ENCODE measurements at places on chromosomes 3 and 15. TPM values are rescaled to one million over a fixed set of nuclear protein-coding genes. Genes with fewer than 3 reads are reported as not detected.
A peak's percentile ranks its signal among the peaks of the same experiment; 100 is the strongest.

Gene TRH
- total RNA-seq, result not detected

- no peak overlapping the region for H3K27ac ChIP-seq
- H3K4me3 ChIP-seq, result no peak overlapping the region
- DNase-seq, result no peak
- no peaks in the 10 kb centered on the region for H3K36me3 ChIP-seq
Measured at GRCh38 chr3:48650723-48651122, 12.0 kb downstream of the CELSR3 start.

DNA sequence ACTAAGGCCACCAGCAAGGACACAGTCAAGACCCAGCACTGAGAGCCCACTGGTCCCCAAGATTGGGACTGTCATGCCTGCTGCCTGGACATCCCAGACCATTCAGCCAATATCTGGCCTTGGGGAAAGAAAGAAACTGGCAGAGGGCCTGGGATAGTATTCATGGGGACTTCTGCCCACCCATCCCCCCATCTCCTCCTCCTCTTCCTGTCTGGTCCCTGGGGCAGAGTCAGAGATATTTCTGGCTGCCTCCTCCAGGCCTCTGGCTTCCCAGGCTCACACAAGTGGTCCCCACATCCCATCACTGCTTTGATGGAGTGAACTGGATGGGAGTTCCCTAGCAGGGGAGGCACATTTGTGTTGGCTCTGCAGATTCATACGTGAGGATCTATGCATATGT is 4.2 kb upstream of the RASL12 start:
- no peaks in the 10 kb centered on the region for H3K36me3 ChIP-seq
- H3K27ac ChIP-seq, result no peak overlapping the region
- peaks cover 39% of the 10 kb centered on the region for H3K4me1 ChIP-seq
- H3K27me3 ChIP-seq, result peaks cover 4% of the 10 kb centered on the region
- peak; percentile 27 for DNase-seq
- H3K4me3 ChIP-seq, result no peak overlapping the region

Gene SLC24A1
- total RNA-seq, result 3.6 TPM

Gene MEIS2
- total RNA-seq, result 50.3 TPM

DNA sequence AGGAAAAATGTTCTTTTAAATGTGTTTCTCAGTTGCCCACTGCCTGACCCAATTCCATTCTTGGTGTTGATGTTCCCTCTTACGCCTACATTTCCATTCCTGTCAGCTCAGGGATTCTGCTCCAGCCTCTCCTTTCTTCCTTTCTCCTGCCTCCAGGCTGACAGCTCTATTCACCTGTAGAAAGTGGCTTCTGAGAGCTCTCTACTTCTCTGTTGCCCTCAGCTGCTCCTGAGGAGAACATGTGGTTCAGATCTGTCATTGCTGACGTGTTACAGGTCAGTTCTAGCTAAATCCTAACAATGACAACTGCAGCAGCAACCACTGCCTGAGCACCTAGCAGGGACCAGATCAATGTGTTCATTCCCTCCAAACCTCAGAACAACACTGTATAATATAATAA is 144.9 kb upstream of the PLAAT1 start:
- H3K27me3 ChIP-seq, result no peaks in the 10 kb centered on the region
- H3K4me3 ChIP-seq, result no peak overlapping the region
- no peak for DNase-seq
- no peak overlapping the region for H3K27ac ChIP-seq
- H3K36me3 ChIP-seq, result no peaks in the 10 kb centered on the region

DNA sequence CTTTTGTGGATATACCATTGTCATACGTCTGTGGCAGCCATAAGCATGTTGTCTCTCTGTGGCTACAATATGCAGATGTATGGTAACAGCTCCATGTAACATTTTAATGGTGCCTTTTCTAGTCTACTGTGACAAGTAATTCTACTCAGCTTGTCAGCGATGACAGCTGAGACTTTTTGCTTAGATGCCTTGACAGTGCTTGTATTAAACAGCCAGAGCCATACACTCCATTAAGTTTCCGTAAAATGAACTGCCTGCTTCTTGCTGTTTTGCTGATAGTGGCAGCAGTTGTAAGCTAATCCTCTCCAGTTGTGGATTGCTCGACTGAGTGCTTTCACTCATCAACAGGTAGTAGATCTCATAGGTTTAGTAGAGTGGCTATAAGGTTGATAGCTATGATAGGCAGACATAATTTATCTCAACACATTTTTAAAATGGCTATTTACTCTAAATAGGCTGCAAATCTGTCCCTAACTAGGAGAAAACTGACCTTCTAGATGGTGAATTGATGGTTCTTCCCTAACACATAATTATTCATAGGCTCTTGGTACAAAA is 260.2 kb upstream of the NAALADL2 start:
- H3K27ac ChIP-seq, result no peak overlapping the region
- H3K36me3 ChIP-seq, result no peaks in the 10 kb centered on the region
- no peak overlapping the region for H3K4me3 ChIP-seq
- H3K4me1 ChIP-seq, result no peaks in the 10 kb centered on the region

- no peaks in the 10 kb centered on the region for H3K4me1 ChIP-seq
- H3K36me3 ChIP-seq, result no peaks in the 10 kb centered on the region
- no peak overlapping the region for H3K4me3 ChIP-seq
- peaks cover 33% of the 10 kb centered on the region for H3K27me3 ChIP-seq
- no peak overlapping the region for H3K27ac ChIP-seq
- no peak for DNase-seq
Measured at GRCh38 chr3:195820186-195820585, 8.5 kb upstream of the MUC4 start.

GRCh38 chr3:18743761-18744160 is 318.6 kb upstream of the SATB1 start:
- H3K27me3 ChIP-seq, result no peaks in the 10 kb centered on the region
- H3K4me3 ChIP-seq, result no peak overlapping the region
- H3K4me1 ChIP-seq, result no peaks in the 10 kb centered on the region

DNA sequence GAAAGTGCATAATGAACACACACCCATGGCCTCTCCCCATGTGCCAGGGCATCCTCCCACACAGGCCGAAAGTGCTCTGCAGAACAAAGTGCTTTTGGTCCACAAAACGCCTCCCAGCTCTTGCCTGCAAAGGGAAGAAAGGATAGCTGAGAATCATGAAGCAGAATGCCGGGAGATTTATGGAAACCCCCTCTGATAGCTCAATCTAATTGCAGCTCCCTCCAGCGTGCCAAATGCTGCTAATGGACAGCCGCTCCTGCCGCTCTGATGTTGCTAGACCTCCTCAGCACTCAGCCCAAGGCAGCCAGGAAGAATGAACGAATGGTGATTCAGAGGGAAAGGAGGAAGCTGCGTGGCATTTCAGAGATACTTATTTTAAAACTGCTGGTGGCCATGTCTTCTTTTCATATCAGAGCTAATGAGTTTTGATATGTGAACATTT is 145.3 kb downstream of the TJP1 start:
- H3K27ac ChIP-seq, result no peak overlapping the region
- H3K36me3 ChIP-seq, result no peaks in the 10 kb centered on the region
- DNase-seq, result peak; percentile 62
- H3K27me3 ChIP-seq, result no peaks in the 10 kb centered on the region
- H3K4me3 ChIP-seq, result no peak overlapping the region
- H3K4me1 ChIP-seq, result peaks cover 5% of the 10 kb centered on the region

DNA sequence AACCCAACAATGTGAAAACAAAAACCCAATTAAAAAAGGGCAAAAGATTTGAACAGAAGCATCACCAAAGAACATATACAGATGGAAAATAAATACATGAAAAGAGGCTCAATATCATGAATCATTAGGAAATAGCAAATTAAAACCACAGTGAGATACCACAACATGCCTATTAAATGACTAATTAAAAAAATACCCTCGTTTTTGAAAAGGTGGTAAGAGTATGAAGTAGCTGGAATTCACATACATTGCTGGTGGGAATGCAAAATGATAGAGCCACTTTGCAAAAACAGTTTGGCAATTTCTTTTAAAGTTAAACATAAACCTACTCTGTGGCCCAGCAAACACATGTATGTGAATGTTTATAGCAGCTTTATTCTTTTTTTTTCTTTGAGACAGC is 75.8 kb downstream of the B3GNT5 start:
- H3K36me3 ChIP-seq, result no peaks in the 10 kb centered on the region
- H3K27ac ChIP-seq, result no peak overlapping the region
- peak; percentile 17 for DNase-seq
- H3K4me3 ChIP-seq, result no peak overlapping the region
- no peaks in the 10 kb centered on the region for H3K4me1 ChIP-seq

GRCh38 chr3:5221701-5222100 is 34.2 kb downstream of the EDEM1 start:
- H3K4me1 ChIP-seq, result peaks cover 3% of the 10 kb centered on the region
- no peak overlapping the region for H3K4me3 ChIP-seq
- no peak for DNase-seq
- no peaks in the 10 kb centered on the region for H3K27me3 ChIP-seq

DNA sequence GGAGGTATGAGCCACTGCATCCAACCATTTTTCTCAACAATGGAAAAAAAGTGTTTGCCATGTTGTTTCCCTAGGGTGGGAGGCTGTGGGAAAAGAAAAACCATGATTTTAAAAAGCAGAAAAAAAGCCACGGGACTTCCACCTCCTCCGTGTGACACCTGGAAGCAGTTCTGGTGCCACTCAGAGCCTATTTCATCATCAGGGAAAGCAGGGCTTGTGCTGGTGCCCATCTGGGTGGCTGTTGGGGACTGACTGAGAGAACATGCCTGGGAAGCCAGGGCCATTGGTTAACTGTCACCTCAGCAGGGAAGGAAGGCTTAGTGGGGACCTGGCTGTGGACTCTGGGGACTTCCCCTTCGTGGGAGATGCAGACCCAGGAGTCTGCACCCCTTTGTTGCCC is 7.3 kb downstream of the RNU5B-1 start:
- H3K4me1 ChIP-seq, result peaks cover 11% of the 10 kb centered on the region
- H3K27me3 ChIP-seq, result peaks cover 4% of the 10 kb centered on the region
- H3K36me3 ChIP-seq, result no peaks in the 10 kb centered on the region
- no peak for DNase-seq

- no peaks in the 10 kb centered on the region for H3K27me3 ChIP-seq
- no peak overlapping the region for H3K4me3 ChIP-seq
- H3K36me3 ChIP-seq, result no peaks in the 10 kb centered on the region
Measured at GRCh38 chr3:174639406-174639805, 219.7 kb upstream of the NAALADL2 start.

- no peak overlapping the region for H3K4me3 ChIP-seq
- no peaks in the 10 kb centered on the region for H3K27me3 ChIP-seq
Measured at GRCh38 chr15:31338318-31338878, 11.8 kb downstream of the KLF13 start.

GRCh38 chr15:25431836-25432561 is 6.8 kb downstream of the UBE3A start:
- H3K27me3 ChIP-seq, result no peaks in the 10 kb centered on the region
- H3K4me1 ChIP-seq, result peaks cover 3% of the 10 kb centered on the region
- H3K4me3 ChIP-seq, result no peak overlapping the region
- no peaks in the 10 kb centered on the region for H3K36me3 ChIP-seq
- DNase-seq, result no peak
- H3K27ac ChIP-seq, result no peak overlapping the region

DNA sequence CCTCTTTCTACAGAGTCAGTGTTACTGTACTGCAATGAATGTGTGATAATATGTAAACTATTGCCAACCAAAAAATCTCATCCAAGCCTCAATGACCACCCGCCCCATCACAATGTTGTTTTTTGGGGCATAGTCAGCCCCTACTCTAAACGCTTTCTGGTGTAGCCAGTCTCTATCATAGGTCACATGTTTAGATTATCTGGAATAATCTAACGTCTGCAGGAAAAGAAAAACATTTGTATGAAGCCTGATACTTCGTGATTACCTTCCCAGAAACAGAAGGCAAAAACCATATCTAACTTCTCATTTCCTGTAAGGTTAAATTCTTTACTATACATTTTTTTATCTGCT is 1331.8 kb upstream of the GBE1 start:
- H3K36me3 ChIP-seq, result no peaks in the 10 kb centered on the region
- H3K27ac ChIP-seq, result no peak overlapping the region
- no peak overlapping the region for H3K4me3 ChIP-seq
- DNase-seq, result no peak
